ENCODE measurements at places on chromosomes 5 and 9.

GRCh38 chr9:136623842-136624183, 38.9 kb upstream of the EGFL7 start:
- DNase-seq, result no peak

GRCh38 chr5:15850939-15851341, 328.7 kb downstream of the MARCHF11 start:
- no peak for DNase-seq

- no peak for DNase-seq
Observed at GRCh38 chr5:125597338-125597737, 825.9 kb upstream of the GRAMD2B start.

GRCh38 chr5:72503888-72504491, 3.2 kb downstream of the ZNF366 start:
- no peak for DNase-seq

GRCh38 chr5:87900419-87900818, 368.2 kb downstream of the TMEM161B start:
- DNase-seq, result no peak
